ENCODE measurements at places on chromosomes 6 and 20. TPM values are rescaled to one million over a fixed set of nuclear protein-coding genes. Genes with fewer than 3 reads are reported as not detected.
A peak's percentile ranks its signal among the peaks of the same experiment; 100 is the strongest.

- H3K27ac ChIP-seq, result no peak overlapping the region
- no peak overlapping the region for H3K4me3 ChIP-seq
- H3K36me3 ChIP-seq, result no peaks in the 10 kb centered on the region
- H3K4me1 ChIP-seq, result no peaks in the 10 kb centered on the region
- no peak for DNase-seq
These were observed 17.9 kb upstream of the PDE10A start for GRCh38 chr6:165680975-165681374.

DNA sequence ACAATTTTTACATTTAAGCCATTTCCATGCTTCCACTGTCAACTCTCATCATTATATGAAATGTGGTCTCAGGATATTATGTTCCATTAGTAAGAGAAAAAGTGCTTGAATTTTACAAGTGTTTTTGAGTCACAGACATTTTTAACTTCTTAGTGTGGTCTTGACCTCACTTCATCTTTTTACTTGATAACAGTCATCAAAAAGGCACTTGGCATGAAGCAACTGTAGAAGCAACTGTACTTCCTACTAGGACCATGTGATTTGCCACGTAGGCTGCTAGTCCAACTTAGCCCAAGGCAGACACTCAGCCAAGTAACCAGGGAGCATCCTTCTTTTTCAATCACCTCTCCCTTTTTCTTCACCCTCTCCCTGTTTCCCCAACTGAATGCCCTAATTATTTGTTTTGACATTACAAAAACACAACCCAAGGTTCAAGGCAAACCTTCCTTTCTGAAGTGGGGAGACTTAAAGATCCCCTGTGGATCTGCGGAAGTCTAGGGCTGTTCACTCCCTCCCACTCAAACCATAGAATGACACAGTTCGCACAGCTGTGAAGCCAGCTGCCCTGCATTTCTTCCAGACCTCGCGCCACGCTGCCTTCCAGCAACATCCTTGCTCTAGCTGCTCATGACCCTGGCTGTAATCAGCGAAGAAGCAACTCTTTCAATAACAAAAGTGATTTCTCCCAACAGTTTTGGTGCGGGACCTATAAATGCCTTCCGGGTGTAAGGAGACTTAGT, 45.0 kb downstream of the PHACTR1 start:
- no peaks in the 10 kb centered on the region for H3K27me3 ChIP-seq
- no peaks in the 10 kb centered on the region for H3K4me1 ChIP-seq
- no peak for DNase-seq

- no peaks in the 10 kb centered on the region for H3K36me3 ChIP-seq
- H3K27me3 ChIP-seq, result no peaks in the 10 kb centered on the region
- no peak overlapping the region for H3K27ac ChIP-seq
These were observed 125.1 kb downstream of the JARID2 start for GRCh38 chr6:15370733-15371671.

Gene TAF11
- total RNA-seq, result 26.1 TPM

DNA sequence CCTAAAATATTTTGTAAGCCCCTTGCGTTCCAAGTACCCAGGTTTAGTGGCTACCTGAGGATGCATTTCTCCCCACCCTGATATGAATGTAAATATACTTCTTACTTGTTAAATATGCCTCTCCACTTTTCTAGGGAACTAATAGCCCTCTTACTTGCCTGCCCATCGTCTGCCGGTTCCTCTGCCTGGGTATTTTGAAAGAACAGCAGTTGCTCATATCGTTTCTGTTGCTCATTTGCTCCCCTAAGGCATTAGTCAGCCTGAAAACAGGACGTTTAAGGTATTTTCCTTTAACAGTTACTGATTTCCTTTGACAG, 141.3 kb upstream of the CARMIL1 start:
- peaks cover 48% of the 10 kb centered on the region for H3K4me1 ChIP-seq

DNA sequence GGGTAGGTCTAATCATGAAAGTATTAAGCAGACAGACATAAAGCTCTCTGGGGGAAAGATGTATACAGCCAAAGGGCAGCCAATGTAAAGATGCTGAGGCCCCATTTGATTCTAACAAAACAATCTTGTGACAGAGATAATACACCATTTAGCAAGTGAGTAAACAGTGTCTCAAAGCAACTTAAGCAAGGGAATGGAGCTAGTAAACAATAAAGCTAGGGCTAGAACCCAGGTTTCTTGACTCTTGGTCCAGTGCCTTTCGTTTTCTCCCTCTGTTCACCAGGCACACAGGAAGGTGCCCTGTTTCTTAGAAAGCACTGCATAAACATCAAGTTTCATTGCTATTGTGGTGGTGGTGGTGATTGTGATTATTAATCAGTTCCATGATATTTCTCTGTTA, 5.1 kb downstream of the ELOVL2 start:
- H3K27me3 ChIP-seq, result peaks cover 6% of the 10 kb centered on the region
- no peaks in the 10 kb centered on the region for H3K36me3 ChIP-seq
- DNase-seq, result no peak
- H3K4me1 ChIP-seq, result peaks cover 5% of the 10 kb centered on the region

DNA sequence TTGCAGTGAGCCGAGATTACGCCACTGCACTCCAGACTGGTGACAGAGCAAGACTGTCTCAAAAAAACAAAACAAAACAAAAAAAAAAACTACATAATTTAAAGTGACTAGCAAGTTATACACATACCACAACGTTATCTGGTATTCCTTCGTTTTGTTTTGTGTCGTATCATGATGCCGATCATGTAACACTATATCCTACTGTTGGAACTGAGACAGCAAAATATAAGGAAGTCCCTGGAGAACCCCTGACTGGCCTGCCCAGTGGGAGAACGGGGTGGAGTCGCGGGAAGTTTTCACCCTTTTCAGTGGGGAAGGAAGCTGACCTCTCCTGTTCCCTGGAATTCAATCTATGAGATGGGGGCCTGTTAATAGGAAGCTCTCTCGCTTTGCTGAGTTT, 15.1 kb downstream of the SOX4 start:
- H3K4me1 ChIP-seq, result no peaks in the 10 kb centered on the region
- DNase-seq, result no peak

- no peaks in the 10 kb centered on the region for H3K4me1 ChIP-seq
- no peaks in the 10 kb centered on the region for H3K27me3 ChIP-seq
- H3K36me3 ChIP-seq, result peaks cover 4% of the 10 kb centered on the region
- no peak overlapping the region for H3K4me3 ChIP-seq
These were observed 49.1 kb downstream of the GCLC start for GRCh38 chr6:53495506-53496499.

- H3K27me3 ChIP-seq, result no peaks in the 10 kb centered on the region
- no peak for DNase-seq
- H3K36me3 ChIP-seq, result no peaks in the 10 kb centered on the region
- H3K4me1 ChIP-seq, result no peaks in the 10 kb centered on the region
- no peak overlapping the region for H3K4me3 ChIP-seq
These were observed 483.4 kb upstream of the FLRT3 start for GRCh38 chr20:14820771-14821170.

DNA sequence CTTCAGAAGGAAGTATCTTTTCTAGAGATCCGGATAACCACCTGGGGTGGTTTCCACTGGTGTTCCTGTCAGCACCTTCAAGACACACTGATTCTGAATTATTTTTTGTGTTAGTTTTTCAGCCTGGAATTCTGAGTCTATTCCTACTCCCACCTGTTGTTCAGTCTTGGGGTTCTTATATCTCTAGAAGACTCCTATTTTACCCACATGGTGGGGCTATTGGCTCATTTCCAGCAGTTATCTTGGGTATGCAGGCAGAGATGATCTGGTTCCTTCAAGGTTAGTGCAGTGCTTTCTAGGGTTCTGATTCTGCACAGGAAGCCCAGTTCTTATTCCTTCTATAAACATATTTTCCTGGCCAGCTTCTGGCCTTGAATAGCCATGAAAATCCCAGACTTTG, 175.6 kb upstream of the PDE7B start:
- H3K4me1 ChIP-seq, result no peaks in the 10 kb centered on the region
- DNase-seq, result peak; percentile 49
- H3K27ac ChIP-seq, result no peak overlapping the region
- no peaks in the 10 kb centered on the region for H3K36me3 ChIP-seq

Gene FAM50B
- 15.4 TPM for total RNA-seq

DNA sequence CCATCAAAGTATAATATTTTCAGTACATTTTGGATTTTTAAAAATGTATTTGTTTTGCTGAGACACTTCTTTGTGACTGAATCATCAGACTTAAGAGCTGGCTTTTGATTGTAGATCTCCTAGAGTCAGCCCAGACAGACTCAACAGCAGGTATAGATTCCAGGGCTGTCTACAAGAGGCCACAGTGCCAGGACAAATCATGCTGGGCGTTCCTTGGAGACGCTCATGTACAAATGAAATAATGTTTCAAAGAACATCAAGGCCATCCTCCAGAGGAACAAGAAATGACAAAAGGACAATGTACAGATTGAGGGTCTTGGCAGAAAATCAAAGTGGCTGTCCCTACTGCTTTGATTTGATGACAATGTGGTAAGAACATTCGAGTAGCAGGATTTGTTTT, 369.3 kb downstream of the GRIK2 start:
- DNase-seq, result no peak
- H3K27me3 ChIP-seq, result no peaks in the 10 kb centered on the region
- no peaks in the 10 kb centered on the region for H3K4me1 ChIP-seq
- H3K4me3 ChIP-seq, result no peak overlapping the region
- H3K36me3 ChIP-seq, result no peaks in the 10 kb centered on the region

DNA sequence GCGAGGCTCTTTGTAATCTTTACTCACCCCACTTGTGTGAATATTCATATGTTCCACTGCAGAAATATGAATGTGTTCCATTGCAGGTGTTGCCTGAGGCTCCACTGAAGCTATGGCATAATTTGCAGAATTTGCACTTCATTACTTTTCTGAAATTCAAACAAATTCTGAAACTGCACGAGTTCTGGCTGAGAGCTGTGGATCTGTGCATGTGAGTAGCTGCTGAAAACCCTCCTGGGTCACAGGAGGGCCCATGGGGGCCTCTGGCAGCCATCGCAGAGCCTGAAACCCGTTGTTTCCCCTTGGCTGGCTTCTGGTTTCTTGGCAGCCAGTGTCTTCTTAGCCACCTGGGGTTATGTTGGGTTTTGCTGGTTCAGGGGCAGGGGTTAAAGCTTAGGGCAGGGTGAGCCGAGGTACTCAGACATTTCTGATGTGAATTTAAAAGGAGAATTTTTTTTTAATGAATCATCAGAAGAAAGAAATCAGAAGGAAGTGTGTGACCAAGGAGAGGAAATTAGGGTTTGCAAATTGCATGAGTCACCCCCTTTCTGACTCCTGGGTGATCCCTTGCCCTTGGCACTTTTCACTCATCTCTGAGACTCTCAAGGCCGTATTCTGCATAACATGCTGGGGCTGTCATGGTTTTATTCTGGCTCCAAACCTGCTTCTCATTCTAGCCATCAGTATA, 40.6 kb downstream of the TOX2 start:
- H3K4me3 ChIP-seq, result peak overlapping the region; percentile 1
- H3K27me3 ChIP-seq, result no peaks in the 10 kb centered on the region
- peaks cover 83% of the 10 kb centered on the region for H3K4me1 ChIP-seq
- H3K27ac ChIP-seq, result no peak overlapping the region
- no peaks in the 10 kb centered on the region for H3K36me3 ChIP-seq

DNA sequence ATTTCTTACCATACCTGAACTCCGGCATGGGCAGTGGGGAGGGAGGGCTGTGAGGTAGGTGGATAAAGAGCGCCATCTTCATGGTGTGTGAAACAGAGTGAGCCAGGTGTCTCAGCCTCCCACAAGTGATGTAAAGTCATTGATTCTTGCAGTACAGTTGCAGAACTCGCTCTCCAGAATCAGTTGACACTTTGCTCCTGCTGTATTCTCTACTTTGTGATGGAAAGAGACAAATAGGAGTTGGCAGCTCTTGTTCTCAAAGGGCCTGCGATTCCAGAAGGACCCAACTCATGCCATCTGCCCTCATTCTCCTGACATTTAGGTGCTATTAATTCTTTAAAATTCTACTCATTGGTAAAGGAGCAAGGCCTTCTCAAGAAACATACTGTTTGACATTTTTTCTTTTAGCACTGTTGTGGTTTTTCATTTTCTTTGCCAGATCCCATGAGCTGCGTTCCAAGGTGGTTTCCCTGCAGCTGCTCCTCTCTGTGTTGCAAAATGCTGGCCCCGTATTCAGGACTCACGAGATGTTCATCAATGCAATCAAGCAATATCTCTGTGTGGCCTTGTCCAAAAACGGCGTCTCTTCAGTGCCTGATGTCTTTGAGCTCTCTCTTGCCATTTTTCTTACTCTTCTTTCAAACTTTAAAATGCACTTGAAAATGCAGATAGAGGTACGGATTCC, 49.3 kb downstream of the ARFGEF2 start:
- DNase-seq, result no peak
- no peak overlapping the region for H3K27ac ChIP-seq
- H3K4me3 ChIP-seq, result no peak overlapping the region
- H3K4me1 ChIP-seq, result no peaks in the 10 kb centered on the region
- H3K27me3 ChIP-seq, result no peaks in the 10 kb centered on the region

Gene SMOC2
- not detected for total RNA-seq

GRCh38 chr20:8020314-8021079, 936 bp upstream of the TMX4 start:
- no peaks in the 10 kb centered on the region for H3K36me3 ChIP-seq
- H3K27ac ChIP-seq, result peak overlapping the region; percentile 82
- peaks cover 46% of the 10 kb centered on the region for H3K4me1 ChIP-seq
- peak; percentile 75 for DNase-seq

Gene ADGB
- not detected for total RNA-seq

GRCh38 chr6:7108196-7108963, 619 bp downstream of the RREB1 start:
- H3K4me3 ChIP-seq, result peak overlapping the region; percentile 99
- H3K27me3 ChIP-seq, result no peaks in the 10 kb centered on the region
- peak overlapping the region; percentile 74 for H3K27ac ChIP-seq
- H3K36me3 ChIP-seq, result no peaks in the 10 kb centered on the region
- H3K4me1 ChIP-seq, result peaks cover 43% of the 10 kb centered on the region
- peak; percentile 52 for DNase-seq

Gene RIN2
- 0.73 TPM for total RNA-seq

Data from CD4-positive, alpha-beta memory T cell (primary cell).